Left lobe of liver (tissue), 2 donors: ENCODE measurements at places on chromosomes 2 and 18. TPM values are rescaled to one million over a fixed set of nuclear protein-coding genes. Genes with fewer than 3 reads are reported as not detected.

Gene LYG1
- 0.65 TPM for total RNA-seq

Gene DAW1
- total RNA-seq: not detected

Gene GPAT2
- 1.3 TPM for total RNA-seq

Gene ABCG8
- 121 TPM for total RNA-seq

DNA sequence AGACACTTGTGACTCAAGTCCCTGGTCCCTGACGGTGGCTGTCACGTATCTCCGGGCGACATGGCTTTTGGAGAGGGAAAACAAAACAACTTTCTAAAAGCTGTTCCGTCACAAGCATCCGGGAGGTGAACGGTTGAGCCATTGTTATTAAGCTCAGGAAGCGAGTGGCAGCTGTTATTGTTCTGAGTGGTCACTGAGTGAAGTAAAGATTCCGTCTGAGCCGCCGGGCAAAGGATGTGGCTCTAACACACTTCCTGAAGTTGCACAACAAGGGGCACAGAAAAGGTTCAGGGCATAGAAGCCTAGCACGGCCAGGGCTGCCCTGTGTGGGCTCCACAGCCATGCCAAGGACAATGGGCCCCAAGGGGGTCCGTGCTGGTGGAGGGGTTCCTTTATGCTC lies 24.3 kb downstream of the INPP5D start:
- peak; percentile 53 for DNase-seq

DNA sequence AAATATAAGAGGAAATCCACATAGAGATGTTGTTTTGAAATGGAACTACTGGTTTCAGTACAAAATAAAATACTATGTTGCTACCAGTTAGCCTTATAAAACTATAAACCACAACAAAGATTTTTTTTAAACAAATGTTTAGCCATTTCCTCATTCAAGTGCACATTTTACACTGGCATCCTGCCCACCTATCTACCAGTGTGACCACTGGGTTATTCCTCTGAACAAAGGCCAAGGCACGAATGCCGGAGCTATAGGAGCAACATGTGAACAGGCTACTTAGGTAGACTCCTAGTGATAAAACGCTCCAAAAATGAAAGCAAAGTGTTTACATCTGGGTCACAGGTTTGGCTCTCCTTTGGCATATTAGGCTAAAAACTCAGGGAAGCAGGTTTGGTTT lies 31.8 kb upstream of the SULT1C4 start:
- DNase-seq: no peak

DNA sequence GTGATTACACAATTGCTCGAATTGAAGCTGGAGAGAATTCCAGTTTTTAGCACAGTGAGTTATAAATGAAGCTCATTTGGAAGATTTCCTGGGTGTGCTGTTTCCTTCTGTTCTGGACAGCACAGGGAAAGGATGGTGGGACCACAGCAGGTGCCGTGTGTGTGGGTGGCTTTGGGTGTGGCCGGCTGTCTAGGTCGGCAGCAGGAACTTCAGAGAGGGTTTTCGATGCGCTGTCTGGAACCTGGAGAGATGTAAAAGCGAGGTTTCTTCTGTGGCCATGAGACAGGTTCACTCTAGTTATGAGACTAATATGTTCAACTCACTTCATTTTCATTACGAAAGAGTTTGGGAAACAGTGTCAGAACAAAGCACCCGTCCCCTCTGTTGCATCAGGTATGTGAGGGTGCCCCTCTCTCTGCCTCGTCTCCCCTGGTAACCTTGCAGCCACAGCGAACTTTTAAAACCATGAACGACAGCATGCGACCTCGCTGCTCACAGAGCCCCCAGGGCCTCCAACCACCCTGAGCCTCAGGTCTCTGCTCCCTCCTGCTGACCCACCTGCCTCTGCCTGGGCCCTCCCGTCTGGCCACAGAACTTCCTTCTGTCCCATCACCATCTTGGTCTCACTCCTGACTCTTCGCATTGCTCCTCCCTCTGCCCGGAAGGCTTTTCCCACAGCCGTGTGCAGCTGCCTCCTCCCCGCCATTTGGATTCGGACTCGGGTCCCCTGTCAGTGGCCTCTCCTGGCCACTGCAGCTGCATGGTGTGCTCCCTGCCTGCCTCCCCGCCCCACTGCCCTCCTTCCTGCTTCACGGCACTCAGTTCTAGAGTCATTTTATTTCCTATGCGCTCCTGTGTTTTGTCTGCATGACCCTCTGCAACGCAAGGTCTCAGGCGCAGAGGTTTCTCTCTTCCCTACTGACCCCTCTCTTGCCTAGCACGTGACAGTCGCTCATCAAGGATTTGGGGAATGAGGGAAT lies 151.2 kb downstream of the NDUFA10 start:
- peak; percentile 22 for DNase-seq
